Occipital lobe (tissue), 3 donors: ENCODE measurements at places on chromosomes 2 and 18.

DNA sequence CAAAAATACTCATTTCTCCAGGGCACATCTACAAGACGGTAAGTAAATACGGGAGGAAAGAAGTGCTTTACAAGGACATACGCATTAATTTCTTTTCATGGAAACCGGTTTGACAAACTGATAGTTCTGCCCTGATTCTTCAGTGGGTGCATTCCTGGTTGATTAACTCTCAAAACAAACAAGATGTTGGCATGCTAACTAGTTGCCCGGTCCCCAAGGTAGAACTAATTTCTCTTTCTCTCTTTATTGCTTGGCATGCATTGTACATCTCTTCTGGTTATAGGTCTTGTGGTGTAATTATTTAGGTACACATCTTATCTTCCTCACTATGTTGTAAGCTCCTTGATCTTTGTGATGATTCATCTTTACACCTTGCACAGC, 46.9 kb upstream of the SPATS2L start:
- DNase-seq, result no peak

DNA sequence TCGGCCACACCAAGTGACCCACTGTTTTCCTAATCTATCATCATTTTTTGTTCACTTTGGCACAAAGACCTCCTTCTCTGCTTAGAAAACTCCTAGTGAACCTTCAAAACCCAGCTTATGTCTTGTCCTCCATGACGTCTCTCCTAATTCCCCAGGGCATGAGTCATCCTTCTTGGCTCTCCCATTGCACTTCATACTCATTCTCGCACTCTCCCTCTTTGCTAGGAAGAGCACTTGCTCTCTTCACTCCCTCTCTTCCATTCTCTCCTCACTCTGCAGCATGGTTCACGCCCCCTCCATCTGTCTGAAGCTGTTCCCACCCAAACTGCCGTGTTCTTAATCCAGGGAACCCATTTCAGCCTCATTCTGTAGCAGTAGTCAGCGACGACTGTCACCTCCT, 103.9 kb downstream of the MRO start:
- DNase-seq, result no peak

DNA sequence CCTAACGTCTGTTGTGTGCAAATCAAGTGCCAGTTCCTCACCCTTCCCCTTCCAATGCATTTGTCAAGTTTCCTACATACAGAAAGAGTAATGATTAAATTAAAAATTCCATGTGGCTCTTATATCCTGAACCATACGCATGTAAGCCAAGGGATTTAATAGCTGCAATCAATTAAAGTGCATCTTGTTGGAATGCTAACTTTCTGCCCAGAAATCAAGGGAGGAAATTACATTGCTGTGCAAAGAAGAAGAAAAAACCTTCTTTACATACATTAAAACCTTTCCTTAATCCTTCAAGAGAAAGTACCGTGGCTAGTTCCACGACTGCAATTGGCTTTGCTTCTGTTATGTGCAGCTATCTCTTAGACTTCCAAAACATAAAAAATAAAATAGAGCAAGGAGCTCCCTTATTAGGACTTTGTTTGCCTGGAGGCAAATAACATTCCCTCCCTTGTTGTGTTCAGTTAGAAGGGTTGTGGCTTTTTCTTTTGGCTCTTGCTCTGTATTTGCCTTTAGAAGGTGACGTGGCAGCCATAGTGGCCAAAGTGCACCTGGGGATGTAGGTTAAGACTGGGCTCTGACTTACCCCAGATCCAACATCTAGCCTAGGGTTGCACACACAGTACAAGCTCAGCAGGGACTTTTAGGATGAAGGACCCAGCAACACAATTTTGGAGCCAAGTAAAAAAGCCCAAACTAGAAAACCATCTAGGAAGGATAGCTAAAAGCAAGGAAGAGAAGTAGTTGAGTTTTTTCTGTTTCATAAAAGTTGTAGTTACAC, 158.3 kb downstream of the ANTXR1 start:
- DNase-seq, result no peak

DNA sequence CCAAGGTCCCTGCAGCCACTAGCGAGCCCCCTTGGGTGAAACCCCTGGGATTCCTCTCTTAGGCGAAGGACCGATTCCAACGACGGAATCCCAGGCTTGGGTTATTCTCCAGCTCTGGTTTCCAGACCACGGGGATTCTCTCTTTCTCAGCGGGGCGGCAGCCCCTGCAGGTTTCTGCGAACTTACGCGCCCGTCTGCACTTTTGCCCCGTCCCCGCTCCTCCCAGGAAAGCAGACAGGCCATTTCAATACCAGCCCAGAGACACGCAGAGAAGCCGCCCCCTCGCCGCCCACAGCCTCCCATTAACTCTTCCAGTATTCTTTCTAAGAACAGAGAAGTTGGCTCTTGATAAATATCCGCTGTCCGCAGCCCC, 1.2 kb downstream of the CBLN2 start:
- no peak for DNase-seq
